Activated CD4-positive, alpha-beta T cell treated with anti-CD3 and anti-CD28 coated beads, Interleukin-2, amount 50 U/mL, for 24 hours (primary cell): ENCODE measurements at places on chromosomes 11 and 22.

GRCh38 chr11:85316967-85317366, 310.2 kb downstream of the DLG2 start:
- no peak for DNase-seq

DNA sequence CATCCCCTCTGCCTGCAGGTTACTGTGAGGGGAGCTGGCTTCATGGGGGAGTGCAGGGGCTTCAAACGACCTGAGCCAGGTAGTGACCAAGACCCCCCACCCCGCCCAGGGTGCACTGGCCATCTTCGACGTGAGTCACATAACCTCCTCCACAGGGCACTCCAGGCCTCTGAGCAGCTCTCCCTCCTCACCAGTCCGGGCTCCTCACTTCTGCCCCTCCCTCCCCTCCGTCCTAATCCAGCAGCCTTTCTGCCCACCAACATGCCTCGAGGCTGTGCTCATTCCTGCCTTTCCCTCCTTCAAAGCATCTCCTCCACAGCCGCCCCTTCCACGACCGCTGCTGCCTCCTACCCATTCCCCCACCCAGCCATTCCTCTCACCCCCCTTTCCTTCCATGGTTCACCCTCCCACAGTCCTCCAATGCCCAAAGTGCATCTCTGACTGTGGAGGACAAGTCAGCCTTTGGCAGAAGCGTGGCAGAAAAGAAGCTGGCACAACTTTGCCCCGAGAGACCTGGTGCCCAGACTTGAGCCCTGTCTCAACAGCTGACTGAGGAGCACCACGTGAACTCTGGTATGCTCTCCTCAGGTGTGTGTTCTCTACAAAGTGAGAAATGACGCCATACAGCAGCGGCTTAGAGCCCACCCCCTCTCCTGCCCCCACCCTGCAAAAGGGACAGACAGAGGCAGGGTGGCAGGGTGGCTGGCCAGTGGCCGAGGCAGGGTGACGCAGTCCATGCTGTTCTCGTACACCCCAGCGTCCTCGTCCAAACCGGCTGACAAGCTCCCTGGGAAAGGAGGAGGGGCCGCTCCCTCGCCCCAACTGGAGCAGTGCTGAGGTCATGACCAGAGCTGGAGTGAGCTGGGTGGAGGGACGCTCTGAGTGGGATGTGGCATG, 30.4 kb downstream of the OPCML start:
- no peak for DNase-seq

DNA sequence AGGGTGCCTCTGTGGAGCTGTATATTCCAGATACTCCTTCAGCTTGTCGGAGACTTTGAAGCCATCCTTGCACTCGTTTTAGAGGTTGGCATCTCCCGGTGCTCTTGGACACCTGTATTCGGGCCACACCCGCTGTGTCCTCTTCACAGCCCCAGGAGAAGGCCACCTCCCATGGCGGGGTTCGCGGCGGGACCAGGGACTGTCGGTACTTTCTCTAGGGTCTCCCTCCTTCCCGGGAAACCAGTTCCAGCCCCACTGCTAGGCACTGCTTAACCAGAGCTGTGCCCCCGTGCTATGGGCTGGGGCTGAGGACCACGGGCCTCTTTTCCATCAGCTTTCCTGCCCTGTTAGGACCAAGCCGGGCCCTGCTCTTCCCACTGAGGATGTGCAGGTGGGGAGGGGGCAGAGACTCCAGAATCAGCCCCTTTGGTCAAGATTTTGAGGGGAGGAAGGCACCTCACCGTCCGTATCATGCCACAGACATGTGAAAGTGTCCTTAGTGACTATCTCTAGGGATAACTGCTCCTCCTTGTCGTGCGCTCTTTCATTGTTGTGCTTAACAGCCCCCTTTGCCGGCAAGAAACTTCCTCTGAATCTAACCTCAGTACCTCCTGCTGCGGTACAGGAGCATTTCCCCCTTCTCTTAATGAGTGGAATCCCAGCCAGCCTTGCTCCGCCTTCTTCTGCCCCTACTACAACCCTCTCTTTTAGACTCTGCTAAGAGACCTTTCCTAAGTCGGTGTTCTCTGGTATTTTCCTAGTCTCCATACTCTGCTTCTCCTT, 1.2 kb upstream of the B3GAT1 start:
- DNase-seq: no peak

DNA sequence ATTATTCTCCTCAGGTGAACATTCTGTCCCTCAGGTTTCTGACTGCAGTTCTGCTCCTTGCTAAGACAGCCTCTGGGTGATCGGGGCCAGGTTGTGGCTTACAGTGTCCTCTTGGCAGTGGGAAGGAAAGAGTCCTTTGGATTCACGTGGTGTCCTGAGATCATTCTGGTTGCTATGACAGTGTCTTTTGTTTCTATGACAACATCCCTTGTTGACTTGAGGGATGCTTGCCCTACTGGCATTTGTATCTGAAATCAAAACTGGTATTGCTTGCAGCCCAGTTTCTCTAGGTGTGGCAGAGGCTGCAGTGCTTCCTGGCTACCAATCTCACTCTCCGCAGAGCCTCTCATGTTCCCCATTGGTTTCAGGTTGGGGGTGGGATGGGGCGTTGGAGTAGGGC, 151.8 kb upstream of the CCDC90B start:
- DNase-seq: no peak

GRCh38 chr11:31828217-31828616, 17.1 kb upstream of the PAX6 start:
- DNase-seq: no peak

- DNase-seq: peak; percentile 93
Measured at GRCh38 chr11:63681321-63682065, at the start of gene RTN3. TSS of gene RTN3 (plus strand) at chr11:63681500. CDS start at chr11:63681637, 137 bp downstream.
